Endothelial cell of umbilical vein (primary cell): ENCODE measurements at places on chromosomes 4 and X. TPM values are rescaled to one million over a fixed set of nuclear protein-coding genes. Genes with fewer than 3 reads are reported as not detected.
A peak's percentile ranks its signal among the peaks of the same experiment; 100 is the strongest.

DNA sequence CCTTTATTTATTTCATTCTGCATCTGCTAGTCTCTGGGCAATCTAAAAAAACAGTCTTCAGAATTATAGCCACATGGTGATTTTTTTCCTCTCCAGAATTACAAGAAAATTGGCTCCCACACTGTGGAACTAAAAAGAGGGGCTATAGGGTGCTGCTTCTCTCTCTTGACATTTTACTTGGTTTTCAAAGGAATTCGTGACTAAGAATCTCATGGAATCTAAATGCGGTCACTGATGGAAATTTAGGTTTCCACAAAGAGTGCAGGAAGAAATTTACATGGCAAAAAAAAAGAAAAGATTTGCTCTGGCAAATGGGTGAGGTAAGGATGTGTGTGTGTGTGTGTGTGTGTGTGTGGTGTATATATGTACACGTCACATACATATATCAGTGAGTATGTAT lies 10.2 kb downstream of the ATXN3L start:
- H3K36me3 ChIP-seq = no peaks in the 10 kb centered on the region
- no peak for DNase-seq
- no peak overlapping the region for H3K27ac ChIP-seq
- H3K4me1 ChIP-seq = peaks cover 2% of the 10 kb centered on the region
- H3K4me3 ChIP-seq = no peak overlapping the region

- no peak overlapping the region for H3K4me3 ChIP-seq
- no peaks in the 10 kb centered on the region for H3K4me1 ChIP-seq
- H3K36me3 ChIP-seq = no peaks in the 10 kb centered on the region
These were observed 3.2 kb downstream of the TDO2 start for GRCh38 chr4:155906554-155907247.

F11 gene
- total RNA-seq = not detected in 2 replicates

GRCh38 chrX:145506214-145506613 lies 258.9 kb downstream of the SPANXN1 start:
- DNase-seq = no peak
- H3K27ac ChIP-seq = no peak overlapping the region
- H3K36me3 ChIP-seq = no peaks in the 10 kb centered on the region
- H3K4me3 ChIP-seq = no peak overlapping the region

DNA sequence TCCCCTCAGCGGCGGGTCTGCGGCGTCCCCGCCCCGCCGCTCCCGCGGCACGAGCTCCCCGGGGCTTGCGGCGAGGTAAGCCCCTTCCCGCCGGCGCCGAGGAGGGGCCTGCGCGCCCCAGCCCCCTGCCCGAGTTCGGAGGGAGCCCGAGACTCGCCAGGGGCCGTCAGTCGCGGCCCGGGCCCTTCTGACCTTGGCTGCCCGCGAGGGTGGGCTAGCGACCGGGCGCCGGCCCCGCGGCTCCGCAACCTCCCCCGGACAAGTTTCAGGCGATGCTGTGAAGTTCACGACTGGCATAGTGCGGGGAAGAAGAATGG lies 554 bp downstream of the CDKL5 start:
- no peak overlapping the region for H3K27ac ChIP-seq
- H3K4me3 ChIP-seq = peak overlapping the region; percentile 79
- H3K27me3 ChIP-seq = peaks cover 2% of the 10 kb centered on the region
- no peak for DNase-seq

NSUN7 gene
- 0.18 and 0.20 TPM in 2 replicates for total RNA-seq

- no peaks in the 10 kb centered on the region for H3K4me1 ChIP-seq
- H3K36me3 ChIP-seq = no peaks in the 10 kb centered on the region
- DNase-seq = peak; percentile 4
- no peak overlapping the region for H3K4me3 ChIP-seq
- no peak overlapping the region for H3K27ac ChIP-seq
- no peaks in the 10 kb centered on the region for H3K27me3 ChIP-seq
These were observed 325.0 kb downstream of the PCDH7 start for GRCh38 chr4:31045151-31045550.
